ENCODE measurements at places on chromosomes 3 and 15.

GRCh38 chr15:73751511-73751898 lies 1.6 kb downstream of the INSYN1 start:
- no peak for DNase-seq

GRCh38 chr15:56989411-56989924 lies 71.0 kb downstream of the TCF12 start:
- DNase-seq = no peak

DNA sequence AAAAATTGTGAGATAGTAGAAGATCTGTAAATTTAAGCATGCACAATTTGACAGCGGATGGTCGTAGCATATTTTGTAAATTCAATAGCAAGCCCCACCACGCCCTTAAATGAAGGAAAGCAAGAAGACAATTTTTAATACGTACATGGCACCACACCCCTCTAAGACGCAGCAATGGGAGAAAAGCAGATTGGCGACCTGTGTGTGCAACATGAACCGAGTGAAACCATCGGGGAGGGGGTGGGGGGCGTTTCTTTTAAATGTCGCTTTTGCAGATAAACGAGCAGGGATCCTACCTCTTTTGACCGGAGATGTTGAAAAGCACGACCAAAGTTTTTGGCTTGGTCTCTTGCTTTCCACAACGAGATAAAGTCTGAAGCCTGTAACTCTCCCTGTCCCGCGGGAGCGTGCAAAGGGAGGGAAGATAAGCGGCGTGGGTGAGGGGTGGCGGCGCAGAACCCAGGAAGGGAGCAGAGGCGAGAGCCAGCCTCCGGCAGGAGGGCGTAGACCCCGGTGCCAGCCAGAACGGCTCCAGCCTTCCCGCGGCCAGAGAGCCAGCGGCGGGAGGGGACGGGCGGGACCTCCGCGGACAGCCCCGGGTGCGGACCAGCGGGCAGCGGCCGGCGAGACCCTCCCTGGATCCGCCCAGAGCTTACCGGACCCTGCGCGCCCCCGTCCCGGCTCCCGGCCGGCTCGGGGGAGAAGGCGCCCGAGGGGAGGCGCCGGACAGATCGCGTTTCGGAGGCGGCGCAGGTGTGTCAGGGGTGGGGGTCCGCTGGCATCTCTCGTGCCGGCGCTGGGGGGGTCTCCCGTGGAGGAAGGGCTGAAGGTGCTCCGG lies at the start of gene CHL1:
TSS of gene CHL1 (plus strand) at position 453 of the 838 bp plus-strand sequence. CDS start 123,014 bp downstream, outside the sequence.
- DNase-seq = no peak

DNA sequence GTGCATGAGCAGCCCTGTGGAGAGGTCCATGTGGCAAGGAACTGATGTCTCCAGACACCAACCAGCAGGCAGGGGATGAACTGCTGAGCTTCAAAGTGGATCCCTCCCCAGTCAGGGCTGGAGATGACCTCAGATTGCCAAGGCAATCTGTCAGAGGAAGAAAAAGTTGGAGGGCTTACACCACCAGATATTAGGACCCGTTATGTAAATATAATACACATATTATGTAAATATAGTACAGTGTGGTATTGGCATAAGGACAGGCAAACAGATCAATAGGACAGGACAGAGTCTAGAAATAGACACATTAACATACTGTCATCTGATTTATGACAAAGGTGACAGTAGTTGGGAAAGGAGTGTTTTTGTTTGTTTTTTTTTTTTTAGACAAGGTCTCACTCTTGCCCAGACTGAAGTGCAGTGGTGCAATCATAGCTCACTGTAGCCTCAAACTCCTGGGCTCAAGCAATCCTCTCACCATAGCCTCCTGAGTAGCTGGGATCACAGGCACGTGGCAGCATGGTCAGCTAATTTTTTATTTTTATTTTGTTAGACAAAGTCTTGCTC lies 18.0 kb upstream of the RAB7A start:
- DNase-seq = no peak

DNA sequence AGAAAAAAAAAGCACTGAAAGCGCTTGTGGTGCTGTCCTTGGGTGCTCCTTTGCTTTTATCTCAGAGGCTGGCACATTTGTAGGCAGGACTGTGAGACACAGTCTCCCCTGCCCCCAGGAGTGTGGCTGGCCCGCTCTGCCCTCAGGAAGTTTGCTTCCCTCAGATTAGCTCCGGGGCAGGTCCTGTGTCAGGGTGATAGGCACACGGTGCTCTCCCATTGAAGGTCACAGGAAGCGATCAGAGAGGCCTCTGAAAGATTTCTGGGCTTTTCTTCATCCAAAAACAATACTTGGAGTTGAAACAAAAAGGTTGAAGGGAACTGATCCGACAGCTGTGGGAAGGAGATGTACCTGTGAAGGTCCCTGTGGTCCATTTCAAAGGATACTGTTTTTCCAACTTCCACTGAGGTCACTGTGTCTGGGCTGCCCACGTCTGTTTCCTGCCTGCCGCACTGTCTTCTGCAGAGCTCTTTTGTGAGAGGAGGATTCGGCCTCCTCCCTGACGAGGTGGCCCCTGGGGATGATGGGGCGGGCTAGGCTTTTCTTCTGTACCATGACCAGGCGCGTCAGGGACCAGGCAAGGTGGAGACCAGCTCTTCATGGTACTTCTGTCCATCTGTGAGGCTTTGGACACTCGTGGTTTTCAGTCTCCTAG lies 330.5 kb upstream of the CTDSPL start:
- DNase-seq = no peak

DNA sequence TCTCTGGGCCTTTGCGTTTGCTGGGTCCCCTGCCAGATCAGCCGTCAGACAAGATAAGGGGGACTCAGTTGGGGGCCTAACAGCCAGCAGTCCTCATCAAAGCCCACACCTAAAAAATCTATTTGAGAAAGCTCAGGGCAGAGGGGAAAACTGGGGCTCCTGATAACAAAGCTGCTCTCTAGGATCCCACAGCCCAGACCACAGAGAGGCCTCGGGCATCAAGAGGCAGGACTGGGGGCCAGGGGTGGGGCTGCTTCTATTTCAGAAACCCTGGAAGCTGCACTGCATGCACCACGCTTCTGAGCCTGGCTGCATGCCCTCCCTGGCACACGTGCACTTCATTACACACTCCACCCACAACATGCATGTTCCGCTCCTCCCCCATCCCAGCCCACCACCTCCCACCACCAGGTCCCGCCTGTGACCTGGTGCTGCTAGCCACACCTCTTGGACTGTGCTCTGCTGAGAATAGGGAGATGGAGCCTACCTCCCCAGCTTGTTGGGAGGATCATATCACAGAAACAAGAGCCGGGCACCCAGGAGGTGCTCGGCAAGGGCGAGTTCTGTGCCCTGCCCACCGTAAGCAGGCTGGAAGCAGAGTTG lies 26.6 kb downstream of the FBLN2 start:
- no peak for DNase-seq

GRCh38 chr3:132606085-132606484 lies 9.0 kb downstream of the ACKR4 start:
- no peak for DNase-seq

GRCh38 chr3:134374791-134375581 lies 739 bp upstream of the AMOTL2 start:
- no peak for DNase-seq

DNA sequence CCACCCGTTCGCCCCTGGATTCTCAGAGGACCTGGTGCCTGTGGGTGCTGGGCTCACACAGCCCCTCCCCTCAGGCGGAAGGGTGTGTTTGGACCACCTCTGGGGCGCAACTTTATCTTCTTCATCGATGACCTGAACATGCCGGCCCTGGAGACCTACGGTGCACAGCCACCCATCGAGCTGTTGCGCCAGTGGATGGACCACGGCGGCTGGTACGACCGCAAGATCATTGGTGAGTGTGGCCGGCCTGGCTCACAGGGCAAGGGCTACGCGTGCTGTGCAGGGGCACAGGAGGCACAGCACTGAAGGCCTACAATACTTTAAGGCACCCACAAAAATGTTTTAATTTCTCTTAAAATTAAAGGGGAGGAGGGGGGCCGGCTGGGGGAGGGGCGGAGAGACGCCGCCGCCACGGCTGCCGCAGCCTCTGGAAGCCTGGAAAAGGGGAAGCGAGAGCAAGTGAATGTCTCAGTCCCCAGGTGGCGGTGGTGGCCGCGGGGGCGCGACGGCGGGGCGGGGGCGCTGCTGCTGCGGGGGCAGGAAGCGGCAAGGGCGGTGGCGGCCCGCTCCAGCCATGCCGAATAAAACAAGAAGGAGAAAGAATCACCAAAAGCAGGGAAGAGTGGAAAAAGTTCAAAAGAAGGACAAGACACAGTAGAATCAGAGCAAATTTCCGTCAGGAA lies 56.8 kb downstream of the DNAH1 start:
- no peak for DNase-seq

DNA sequence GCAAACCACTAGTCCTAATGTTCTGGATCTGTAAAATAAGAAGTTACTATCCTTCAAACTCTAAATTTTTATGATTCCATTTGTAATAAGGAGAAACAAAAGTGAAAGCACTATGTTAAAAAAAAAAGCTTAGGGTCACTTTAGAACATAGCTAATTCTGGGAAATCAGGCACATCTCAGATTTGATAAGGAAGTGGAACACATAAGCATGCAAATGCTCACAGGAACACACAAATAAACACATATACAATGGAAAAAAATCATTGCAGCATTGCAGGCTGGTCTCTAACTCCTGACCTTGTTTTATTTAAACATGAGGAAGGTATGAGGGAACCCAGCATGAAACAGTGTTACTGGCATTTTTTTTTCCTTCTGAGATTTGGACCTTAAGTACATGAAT lies 63.2 kb upstream of the TNFSF10 start:
- DNase-seq = no peak
